ENCODE measurements at places on chromosomes 2 and 18.

GRCh38 chr2:61924895-61925663 lies 19.6 kb downstream of the COMMD1 start:
- DNase-seq, result no peak

- DNase-seq, result no peak
Measured at GRCh38 chr2:240728827-240729226, 37.2 kb downstream of the AQP12A start.

DNA sequence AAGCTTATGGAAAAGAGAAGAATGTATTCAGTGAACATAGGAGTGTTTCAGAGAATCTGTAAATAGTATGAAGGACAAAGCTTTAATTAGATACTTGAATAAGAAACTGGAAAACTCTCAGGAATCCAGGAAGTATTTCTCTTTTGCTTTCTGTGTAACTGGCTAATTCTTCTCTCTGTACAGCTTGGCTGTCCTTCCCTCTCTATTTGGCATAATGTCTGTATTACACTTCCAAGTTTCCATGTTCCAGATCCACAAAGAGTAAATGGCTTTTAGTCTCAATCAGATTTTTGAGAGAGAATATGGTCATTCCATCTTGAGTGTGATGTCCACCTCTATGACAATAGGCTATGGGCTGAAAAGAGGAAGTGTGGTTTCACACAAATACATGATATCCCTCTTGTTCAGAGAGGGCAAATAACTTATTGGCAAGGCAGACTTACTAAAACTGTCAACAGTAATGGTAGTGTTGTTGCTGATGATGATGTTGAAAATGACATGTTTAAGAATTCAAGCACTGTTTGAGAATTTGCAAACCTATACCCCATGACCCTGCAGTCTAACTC lies 129.2 kb upstream of the ERBB4 start:
- peak; percentile 58 for DNase-seq

GRCh38 chr18:34821669-34822210 lies 111.6 kb downstream of the DTNA start:
- DNase-seq, result no peak

DNA sequence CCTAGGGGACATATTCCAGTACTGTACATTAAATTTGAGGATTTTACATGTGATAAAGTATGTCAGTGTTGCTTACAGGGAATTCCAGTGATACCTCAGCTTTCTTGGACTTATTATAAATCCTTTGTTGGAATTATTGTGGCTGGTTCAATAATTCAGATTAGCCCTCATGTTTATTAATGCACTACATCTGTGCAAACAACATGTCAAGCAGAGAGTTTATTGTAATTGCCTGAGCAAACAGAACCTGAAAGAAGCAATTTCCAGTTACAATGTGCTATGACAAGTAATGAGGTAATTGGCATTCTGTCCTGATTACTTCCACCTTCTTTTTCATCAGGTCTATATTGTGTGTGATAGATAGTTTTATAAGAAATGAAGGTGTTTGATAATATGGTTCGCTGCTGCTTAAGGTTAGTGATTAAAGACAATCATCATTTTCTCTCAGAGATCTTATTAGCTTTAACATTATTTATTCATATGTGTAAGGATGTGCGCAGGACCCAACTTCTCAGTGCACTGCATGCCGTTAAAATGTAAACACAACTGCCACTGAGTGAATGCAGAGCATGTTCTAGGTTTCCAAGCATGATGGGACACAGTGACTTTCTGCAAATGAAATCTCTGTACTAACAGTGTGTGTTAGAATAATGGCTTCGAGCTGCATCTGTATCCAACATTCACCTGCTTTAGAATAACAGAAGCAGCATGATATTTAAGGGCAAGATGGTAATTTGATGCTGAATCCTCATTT lies 973.7 kb upstream of the POU3F3 start:
- DNase-seq, result no peak

- no peak for DNase-seq
Measured at GRCh38 chr18:54923339-54923956, 35.8 kb downstream of the CCDC68 start.

DNA sequence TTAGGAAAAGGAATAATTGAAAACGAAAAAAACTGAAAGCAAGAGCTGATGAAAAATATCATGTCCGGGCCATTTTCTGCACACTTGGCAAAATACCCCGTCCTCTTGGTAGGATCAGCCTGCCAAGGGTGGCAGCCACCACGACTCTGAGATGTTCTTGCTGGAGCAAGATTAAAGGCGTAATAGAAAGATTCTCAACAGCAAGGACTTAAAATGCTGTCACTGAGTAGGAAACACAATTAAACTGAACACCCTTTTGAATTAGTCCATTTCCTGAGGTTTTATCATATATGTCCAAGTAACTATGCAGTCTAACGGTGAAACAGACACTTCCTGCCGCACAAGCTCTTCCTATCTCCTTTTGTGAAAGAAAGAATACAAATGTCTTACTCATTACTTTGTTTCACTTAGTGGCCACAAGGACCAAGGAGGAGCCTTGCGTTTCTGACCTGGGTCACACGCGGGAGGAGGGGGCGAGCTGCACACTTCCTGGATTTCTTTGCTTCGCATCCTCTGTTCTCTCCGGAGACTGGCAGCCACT lies 222.7 kb downstream of the PIEZO2 start:
- DNase-seq, result peak; percentile 67

- peak; percentile 89 for DNase-seq
Measured at GRCh38 chr2:174628528-174629169, 31.0 kb upstream of the WIPF1 start.

- DNase-seq, result peak; percentile 77
Measured at GRCh38 chr2:158932131-158932645, 36.3 kb upstream of the TANC1 start.
